ENCODE measurements at places on chromosomes 11 and 22.
A peak's percentile ranks its signal among the peaks of the same experiment; 100 is the strongest.

DNA sequence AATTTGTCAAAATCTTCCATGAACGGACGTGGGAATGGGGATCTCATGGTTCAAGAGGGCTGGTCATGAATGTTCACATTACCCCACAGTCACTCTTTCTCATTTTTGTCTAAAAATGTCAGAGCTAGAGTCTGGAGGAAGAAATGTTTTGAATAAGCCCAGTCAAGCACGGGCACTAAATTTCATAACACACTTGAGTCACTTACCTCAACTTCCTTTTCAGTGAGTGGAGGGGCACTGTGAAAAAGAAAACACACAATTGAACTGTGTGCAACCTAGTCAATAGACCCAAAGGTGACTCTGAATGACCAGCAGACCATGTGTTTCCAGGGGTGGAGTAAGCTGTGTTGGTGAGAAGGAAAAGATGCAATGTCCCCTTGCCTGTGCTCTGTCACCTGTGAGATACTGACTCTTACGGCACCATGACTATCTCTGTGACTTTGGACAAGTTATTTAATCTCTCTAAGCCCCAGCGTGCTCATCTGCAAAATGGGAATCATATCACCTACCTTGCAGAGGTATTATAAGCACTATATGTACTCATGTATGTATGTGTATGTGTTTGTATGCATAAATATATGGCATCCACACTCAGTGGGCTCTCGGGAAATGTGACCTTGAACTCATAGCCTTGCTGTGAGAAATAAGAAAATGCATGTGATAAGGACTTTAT, 38.2 kb upstream of the LYVE1 start:
- no peak for DNase-seq

GRCh38 chr11:132898021-132898420, 634.3 kb downstream of the OPCML start:
- DNase-seq = no peak

DNA sequence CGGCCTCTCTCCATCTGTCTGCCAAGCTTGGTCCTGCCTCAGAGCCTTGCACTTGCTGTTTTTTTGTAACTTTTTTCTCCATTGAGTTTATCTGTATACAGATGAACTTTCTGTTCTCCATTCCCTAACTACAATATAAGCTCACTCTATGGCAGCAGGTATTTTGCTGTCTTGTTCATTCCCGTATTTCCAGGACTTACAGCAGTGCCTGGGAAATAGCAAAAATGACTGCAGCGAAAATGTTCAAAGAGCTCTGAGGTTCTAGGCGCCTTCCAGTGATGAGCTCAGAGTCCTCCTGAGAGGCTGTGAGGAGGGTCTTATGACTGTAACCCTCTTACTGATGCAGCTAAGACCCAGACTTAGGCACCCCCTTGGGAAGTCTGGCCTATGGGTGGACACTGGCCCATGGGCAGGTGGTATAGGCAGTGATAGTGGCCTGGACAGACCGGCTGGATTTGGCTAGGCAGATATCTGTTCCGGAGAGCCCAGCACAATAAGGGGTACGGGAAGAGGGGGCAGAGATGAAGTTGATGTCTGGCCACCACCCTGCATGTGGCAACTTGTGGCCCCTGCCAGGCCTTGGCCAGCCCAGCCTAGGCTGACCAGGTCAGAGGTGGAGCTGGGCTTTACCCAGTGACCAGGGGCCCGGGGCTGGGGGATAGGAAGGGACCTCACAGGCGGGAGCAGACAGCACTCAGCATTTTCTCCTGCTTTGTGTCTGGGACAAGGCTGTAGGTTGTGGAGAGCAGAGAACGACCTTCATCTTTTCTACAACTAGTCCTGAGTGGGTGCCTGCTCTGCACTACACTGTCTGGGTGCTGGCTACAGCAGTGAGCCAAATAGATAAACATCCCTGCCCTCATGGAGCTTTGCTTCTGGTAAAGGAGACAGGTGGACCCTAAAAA, 4.6 kb downstream of the ATF4 start:
- peak; percentile 45 for DNase-seq

DNA sequence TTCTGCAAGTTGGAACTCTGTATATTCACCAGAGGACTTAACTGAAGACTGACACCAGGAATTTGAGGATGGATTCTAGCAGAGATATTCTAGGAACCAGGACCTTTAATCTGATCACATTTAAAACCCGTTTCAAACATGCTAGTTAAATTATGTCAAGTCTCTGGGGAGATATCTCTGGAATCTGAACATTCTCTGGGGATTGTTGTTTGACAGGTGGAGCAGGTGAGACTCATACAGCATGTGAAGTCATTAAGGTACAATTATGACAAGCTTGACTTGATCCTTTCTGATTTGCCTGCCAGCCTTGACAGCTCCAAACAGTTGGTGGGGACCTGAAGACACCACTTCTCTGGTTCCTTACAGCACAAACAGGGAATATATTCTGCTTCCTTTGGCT, 100.3 kb downstream of the FAT3 start:
- no peak for DNase-seq

GRCh38 chr11:129930296-129930695, 34.9 kb upstream of the NFRKB start:
- no peak for DNase-seq

DNA sequence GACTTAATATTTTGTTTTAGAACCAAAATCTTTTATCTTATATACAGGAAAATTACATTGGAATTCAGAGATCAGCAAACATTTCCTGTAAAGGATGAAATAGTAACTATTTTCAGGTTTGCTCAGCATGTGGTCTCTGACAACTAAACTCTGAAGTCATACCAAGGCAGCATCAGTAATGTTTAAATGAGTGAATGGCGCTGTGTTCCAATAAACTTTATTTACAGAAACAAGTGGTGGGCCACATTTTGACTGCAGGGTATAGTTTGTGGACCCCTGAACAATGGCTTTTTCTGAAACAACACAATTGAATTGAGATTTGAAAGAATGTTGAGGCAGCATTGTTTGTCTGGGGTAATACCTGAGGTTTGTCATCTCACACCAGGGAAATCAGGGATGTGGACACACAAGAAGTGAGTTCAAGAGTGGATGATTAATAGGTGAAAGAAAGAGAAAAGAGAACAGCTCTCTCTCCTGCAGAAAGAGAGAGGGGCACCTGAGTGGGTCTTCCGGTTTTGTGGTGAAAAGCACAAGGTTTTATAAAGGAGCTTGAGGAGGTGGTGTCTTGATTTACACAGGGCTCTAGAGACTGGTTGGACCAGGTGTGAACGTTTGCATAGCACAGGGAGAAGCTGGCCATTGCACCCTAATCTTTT, 113.5 kb upstream of the VPREB1 start:
- DNase-seq = no peak

GRCh38 chr11:63951779-63952536, 13.2 kb downstream of the NAA40 start:
- no peak for DNase-seq

GRCh38 chr22:46815896-46816731, 53.7 kb downstream of the TBC1D22A start:
- DNase-seq = no peak

DNA sequence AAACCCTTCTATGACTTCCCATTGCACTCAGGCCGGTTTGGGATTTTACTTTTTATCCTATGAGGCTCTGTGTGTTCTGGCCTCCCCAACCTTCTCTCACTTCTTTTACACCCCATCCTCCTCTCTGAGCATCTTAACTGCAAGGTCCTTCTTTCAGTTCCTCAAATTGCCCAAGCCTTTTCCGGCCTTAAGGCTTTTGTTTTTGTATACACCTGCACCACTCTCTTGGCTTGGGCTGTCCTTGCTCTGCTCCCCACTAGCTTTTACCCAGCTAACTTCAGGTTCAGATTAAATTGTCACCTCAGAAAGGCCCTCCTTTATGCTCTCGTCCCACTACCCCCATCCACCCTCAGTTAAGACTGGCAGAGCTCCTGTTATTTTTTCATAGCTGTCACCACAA, 55.5 kb downstream of the FAM83F start:
- DNase-seq = no peak

- DNase-seq = no peak
Measured at GRCh38 chr11:62853279-62853965, 14.0 kb upstream of the WDR74 start.

- no peak for DNase-seq
Measured at GRCh38 chr22:25363474-25363873, 144.0 kb downstream of the CRYBB2 start.

DNA sequence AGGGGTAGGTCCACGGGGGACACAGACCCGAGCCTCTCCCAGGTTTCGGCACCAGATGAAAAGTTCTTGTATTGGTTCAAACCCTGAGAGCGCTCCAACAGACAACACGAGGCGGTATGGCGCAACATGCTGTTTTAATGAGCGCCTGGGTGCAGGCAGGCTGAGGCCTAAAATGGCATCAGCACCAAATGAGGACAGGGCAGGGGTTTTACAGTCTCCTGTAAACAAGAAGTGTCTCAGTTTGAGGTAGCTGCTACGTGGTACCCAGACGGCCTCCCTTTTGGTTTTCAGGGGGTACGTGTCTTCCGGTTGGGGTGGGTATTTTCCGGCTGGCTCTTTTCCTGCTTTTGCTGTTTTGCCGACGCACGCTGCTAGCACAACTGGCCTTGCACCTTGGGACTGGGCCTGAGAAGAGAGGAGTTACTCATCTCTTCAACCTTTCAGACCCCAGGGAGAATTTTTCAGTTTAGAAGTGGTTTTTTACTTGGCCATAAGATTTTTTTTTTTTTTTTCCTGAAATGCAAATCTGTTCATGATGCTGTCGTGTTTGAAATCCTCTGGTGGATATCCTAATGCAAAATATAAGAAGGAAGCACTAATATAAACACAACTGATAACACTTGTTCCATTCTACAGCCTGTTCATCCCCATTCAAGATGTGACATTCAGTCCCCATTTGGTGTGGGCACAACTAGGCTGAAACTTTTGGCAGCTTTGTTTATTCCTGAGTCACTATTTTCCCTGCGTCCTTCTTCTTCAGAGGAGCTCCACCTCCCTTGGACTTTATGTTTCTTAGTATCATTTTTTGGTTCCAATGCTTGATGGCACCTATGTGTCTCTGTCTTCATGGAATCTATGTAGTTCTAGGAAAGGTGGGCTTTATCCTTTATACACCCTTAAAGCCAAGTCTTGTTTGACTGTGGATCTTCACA, 6.5 kb downstream of the PPFIBP2 start:
- no peak for DNase-seq

DNA sequence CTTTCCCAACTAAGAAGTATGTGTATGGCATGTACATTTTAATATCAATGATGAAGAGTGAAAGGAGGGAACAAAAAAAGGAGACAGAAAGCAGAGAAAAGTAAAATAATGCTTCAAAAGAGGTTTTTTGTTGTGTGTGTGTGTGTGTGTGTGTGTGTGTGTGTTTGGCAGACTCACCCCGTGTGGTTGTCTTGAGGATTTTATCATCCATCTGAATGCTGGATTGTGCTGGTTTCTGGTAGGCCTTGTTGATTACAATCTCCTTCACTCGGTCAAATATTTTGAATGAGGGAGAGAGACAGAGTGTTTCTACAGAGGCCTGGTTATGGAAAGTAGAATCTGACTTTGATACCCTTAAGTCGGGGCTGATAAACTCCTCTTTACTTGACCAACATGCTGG, 128.5 kb downstream of the ENTHD1 start:
- no peak for DNase-seq

DNA sequence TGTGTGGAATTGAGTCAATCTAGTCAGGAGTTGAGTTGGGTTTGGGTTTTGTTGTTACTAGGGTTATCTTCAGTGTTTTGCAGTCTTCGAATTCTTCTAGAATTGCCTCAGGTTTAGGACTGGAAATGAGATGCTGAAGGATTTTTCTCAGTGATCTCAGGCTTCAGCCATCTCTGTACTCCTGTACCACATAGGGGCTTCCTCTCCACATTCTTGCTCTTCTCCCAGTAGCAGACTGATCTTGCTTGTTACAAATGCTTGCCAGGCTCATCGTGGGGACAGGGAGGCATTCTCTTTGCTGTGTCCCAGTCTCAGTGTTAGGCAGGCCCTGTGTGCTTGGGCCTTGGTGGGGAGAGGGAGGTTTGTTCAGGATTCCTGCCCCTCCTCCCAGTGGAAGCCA, 96.1 kb downstream of the LRRC32 start:
- DNase-seq = no peak

GRCh38 chr11:11980841-11981308, 27.6 kb downstream of the DKK3 start:
- no peak for DNase-seq

DNA sequence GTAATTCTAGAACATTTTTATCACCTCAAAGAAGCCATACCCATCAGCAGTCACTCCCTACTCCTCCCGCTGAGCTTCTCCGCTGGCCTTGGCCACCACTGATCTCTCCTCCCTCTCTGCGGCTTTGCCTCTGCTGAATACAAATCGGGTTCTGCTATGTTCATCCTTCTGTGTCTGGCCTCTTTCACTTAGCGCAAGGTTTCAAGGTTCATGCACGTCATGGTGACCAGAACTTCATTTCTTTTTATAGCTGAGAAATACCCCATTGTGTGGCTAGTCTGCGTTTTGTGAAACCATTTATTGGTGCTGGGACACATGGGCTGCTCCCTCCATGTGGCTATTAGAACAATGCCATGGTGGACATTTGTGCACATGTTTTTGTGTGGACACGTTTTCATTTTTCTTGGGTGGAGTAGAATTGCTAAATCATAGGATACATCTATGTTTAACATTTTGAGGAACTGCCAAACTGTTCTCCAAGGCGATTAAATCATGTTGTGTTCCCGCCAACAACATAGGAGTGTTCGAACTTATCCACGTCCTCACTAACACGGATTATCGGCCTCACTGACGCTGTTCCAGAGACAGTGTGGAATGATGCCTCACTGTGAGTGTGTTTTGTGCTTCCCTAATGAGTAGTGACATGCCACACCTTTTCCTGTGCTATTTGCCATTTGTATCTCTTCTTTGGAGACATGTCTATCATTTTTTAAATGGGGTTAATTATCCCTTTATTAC, 24.2 kb upstream of the KRTAP5-6 start:
- DNase-seq = no peak

DNA sequence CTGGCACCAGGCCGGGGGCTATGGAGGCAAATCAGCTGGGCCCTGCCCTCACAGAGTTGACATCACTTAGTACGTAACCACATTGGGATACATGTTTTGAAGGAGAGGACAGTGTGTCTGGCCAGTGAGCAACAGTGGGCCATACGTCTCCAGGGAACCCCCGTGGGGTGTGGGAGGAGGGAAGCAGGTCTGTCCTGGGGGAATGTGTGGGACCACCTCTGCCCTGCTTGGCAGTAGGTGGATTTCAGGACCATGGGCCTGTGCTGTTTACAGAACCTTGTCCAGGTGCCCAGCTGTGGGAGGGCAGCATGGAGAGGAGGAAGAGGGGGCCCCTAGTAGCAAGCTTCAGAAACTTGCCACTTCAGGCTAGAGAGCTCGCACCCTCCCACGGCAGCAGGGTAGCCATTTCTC, 21.0 kb downstream of the P2RY2 start:
- peak; percentile 51 for DNase-seq
